Kidney capillary endothelial cell (primary cell): ENCODE measurements at places on chromosomes 7 and 10.

- DNase-seq: no peak
These were observed 56.5 kb downstream of the SHTN1 start for GRCh38 chr10:116948530-116948870.

DNA sequence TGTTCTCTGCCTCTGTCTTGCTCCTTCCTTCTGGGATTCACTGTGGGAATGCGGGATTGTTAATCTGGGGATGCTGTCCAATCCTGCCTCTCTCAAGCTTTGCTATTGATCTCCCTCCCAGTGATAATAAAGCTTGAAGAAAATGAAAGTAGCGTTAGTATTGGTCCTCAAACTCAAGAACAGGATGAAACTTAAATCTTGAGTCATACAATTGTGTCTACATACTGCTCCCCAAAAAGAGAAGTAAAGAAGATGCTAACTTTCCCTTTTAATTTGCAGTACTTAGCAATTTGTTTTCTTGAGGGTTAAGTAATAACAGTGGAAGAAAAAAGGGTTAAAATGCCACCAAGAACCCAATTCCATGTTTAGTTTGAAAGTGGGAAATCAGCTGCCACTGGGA, 13.6 kb downstream of the CFTR start:
- DNase-seq: no peak

DNA sequence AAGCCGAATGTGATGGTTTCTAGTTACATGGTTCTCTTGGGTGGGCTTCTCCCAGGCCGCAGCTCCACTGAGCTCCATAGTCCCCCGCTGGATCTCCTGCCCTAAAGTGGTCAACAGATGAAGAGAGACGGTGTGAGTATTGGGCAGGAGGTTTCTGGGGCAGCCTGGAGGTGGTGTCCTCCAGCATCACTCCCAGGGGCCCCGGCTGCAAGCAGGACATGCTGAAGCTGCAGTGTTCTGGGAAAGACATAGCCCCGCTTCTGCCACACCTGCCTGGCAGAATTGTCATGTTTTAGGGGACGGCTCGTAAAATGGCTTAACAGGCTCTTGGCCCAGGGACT, 40.4 kb downstream of the CALML3 start:
- DNase-seq: no peak

DNA sequence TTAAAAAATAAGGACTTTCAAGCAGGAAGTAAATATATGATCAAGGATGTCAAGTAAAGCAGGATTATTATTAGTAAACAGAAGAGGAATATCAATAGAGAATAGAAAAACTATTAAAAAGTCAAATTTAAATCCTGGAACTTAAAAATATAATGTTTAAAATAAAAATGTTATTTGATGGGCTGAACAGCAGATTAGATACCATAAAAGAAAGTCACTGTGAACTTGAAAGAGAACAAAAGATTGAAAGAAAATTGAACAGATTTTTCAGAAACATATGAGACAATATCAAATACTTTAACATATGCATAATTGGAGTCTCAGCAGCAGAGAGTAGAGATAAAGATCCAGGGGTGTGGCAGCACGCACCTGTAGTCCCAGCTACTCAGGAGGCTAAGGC, 1213.7 kb upstream of the AUTS2 start:
- no peak for DNase-seq

DNA sequence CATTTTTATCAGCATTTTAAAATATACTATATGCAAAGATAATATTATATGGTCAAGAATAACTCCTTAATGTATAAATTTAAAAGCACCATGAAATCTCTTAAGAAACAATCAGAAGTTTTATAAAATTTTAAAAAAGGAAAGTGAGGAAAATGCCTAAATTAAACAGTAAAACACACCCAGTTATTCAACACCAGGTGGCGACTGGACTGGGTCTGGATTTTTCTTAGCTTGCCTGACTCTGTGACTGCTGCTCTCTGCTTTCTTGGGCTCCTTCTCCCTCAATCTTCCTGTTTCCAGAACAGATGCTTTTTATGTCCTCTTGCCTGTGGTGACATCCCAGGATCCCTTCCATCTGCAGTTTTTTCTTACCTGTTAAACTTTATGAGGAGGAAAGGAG, 200.3 kb downstream of the BICC1 start:
- no peak for DNase-seq
